ENCODE measurements at places on chromosomes 16 and 17.

GRCh38 chr17:74671031-74671771 is 41.5 kb downstream of the CD300LF start:
- DNase-seq = peak; percentile 48

DNA sequence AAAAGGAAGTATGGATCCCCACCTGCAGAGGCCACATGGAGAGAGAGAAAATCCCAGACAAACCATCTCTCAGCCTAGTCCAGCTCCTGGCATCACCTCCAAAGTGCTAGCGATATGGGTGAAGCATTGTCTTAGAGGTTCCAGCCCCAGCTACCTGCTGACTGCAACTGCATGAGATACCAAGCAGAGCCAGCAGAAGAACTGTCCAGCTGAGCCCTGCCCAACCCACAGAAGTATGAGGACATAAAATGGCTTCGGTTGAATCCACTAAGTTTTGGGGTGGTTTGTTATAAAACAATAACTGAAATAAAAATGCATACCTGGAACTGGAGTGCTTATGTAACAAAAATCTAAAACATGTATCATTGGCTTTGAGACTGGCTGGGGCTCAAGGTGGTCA is 20.4 kb upstream of the SLFN5 start:
- DNase-seq = no peak

- no peak for DNase-seq
Measured at GRCh38 chr17:6862825-6863224, 31.3 kb upstream of the TEKT1 start.

- peak; percentile 66 for DNase-seq
Measured at GRCh38 chr17:45311760-45312476, 4.9 kb downstream of the MAP3K14 start.

DNA sequence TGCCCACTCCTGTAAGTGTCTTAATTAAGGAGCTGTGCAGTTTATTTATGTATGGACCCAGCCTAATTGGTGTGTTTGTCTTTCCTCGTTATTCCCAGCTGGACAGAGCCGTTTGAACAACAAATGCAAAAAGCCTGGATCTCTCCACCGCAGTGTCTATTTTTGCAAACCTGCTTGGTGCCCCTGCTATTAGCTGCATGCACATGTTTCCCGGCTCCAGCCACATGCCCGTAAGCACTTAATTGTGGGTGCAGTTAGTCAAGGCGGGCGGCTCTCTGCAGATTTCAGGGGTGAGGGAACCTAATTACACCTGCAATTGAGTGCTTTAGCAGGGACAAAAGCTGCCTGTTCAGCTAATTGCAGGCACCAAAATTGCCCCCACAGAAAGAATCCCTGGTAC is 74.0 kb upstream of the GSE1 start:
- no peak for DNase-seq

DNA sequence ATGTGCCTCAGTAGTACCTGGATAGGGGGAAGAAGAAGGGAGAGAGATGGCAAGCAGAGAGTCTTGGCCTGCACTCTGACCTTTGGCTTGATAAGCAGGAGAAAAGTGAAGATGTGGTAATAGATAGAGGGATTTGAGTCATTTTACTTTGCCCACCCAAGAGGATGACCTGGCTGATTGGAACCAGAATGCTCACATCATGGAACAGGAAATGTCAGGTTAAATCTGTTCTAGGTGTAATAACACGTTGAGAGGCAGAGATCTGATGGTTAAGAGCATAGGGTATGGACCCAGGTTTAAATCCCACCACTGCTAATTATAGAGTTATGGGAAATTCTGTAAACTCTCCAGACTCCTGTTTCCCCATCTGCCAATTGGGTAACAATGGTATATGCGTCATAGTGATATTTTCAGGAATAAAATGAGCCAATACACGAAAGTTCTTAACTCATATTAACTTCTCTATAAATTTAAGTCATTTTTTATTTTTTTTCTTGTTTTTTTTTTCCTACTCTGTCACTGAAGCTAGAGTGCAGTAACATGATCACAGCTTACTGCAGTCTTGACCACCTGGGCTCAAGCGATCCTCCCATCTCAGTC is 8.1 kb upstream of the CCL18 start:
- DNase-seq = no peak

DNA sequence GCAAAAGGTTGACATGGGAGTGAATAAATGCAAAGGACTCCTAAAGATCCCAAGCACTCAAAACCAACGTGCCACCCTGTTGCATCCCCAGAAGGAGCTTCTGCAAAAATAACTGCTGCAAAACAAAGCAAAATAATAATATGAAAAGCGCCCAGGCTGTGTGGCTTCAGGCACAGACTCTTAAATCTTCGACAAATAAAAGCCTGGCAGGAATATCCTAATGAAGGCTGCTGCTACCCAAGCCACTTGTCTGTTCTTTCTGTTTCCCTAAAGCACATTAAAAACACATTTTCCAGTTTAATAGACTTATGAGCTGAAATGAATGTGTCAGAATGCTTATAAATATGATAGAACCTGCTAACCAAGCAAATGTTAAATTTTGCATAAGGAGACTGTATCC is 154.0 kb downstream of the SLC39A11 start:
- DNase-seq = no peak

- DNase-seq = no peak
Measured at GRCh38 chr16:21084631-21085225, 65.9 kb downstream of the DNAH3 start.

- DNase-seq = no peak
Measured at GRCh38 chr17:81494626-81495377, 17.8 kb downstream of the ACTG1 start.

GRCh38 chr17:11109106-11109505 is 131.9 kb upstream of the SHISA6 start:
- DNase-seq = no peak

GRCh38 chr16:72924927-72925630 is 122.8 kb downstream of the ZFHX3 start:
- no peak for DNase-seq

DNA sequence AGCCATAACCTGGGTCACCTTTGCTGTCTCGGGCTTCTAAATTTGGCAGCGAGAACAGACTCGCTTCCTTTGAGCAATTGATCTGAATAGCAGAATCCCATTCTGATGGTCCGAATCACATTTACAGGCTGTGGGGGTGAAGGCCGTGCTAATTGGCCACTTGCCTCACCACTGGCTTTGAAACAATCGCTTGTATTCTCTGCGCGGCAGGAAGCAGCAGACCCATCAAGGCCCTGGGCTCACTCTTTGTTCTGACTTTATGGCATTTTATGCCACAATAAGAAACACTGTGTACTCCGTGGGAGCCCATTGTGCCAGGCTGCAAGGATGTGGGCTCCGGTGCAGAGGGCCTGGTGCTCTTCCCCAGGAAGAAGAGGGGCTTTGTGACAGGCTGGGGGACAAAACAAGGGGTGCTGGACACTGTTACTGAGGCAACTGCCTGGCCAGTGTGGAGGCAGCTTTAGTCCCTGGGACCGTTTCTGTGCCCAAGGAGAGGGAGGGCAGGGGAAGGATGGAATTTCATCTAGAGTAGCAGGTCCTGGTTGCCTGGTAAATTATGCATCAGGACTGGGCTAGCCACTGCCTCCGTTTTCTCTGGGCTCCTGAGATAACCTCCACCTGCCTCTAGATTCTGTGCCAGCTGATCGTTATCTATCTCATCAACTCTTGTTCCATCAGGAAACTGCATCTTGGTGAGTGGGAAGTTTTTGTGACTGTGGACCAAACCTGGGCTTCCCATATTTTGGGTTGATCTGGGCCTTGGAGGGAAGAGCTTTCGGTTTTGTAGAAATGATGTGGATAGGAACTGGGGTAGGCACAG is 78.5 kb downstream of the MRC2 start:
- DNase-seq = no peak

GRCh38 chr17:73586921-73587602 is 57.2 kb downstream of the SDK2 start:
- DNase-seq = no peak

GRCh38 chr17:80647746-80648145 is 103.1 kb downstream of the RPTOR start:
- DNase-seq = no peak

GRCh38 chr16:66274335-66275110 is 92.0 kb upstream of the CDH5 start:
- DNase-seq = no peak

DNA sequence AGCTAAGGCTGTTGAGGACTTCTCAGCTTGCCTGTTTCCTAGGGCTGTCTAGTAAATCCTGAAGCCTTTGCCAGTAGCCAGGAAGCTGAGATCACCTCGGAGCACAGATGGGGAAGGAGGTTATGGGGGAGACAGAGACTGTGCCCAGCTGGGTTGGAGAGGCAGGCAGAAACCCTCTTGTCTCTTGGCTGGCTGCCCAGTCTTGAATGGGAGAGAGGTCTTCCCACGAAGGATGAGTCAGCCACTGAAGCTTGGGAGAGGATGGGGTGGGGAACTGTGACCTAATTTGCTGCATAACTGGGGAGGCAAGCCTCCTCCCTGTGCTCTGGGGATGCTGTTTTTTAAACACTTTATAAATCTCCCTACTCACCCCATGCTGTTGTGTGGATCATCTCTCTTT is 69.8 kb downstream of the SHISA9 start:
- DNase-seq = no peak

- DNase-seq = no peak
Measured at GRCh38 chr16:19861133-19861532, 23.5 kb downstream of the GPRC5B start.

GRCh38 chr17:28065706-28066105 is 23.2 kb downstream of the NLK start:
- no peak for DNase-seq

DNA sequence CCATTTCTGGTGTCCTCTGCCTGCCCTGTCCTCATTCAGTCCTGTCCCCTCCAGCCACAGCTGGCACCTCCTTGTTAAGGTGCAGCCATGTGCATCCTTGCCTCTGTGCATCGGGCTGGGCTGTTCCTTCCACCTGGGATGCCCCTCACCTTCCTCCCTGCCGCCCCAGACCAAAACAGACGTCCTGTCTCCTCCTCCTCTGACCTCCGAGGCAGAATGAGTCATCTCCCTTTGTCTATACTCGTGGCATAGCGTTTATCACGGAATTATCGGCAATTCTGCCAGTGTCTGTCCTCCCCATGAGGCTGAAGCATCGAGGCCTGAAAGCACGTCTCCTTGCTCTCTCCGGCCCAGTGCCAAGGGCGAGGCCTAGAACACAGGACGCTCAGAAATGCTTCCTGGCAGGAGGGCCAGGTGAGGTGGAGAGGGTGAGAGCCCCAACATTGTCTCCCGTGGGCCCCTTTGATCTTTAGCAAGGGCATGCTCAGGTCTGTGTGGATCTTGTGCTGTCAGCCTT is 4.6 kb downstream of the RAI1 start:
- no peak for DNase-seq

DNA sequence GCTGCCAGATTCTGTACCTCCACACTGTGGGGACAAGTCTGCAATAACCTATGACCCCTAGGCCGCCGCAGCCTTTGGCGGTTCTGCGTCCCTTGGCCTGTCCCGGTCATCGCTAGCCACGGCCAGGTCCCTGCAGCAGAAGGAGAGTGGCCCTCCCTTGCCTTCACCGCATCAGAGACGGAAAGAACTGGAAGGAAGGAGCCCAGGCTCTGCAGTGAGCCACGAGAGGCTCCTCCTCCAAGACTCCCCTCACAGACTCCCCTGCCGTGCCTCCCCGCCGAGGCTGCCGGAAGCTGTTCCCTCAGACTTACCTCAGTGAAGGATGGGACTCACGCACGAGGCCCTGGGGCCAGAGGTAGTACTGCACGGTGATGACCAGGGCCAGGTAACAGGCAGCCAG is 11.0 kb downstream of the SLC38A8 start:
- no peak for DNase-seq

- DNase-seq = no peak
Measured at GRCh38 chr16:15808071-15808470, 48.8 kb downstream of the MYH11 start.

GRCh38 chr16:12519986-12520385 is 283.7 kb downstream of the CPPED1 start:
- DNase-seq = no peak

- DNase-seq = no peak
Measured at GRCh38 chr17:5135726-5136579, 20.1 kb downstream of the USP6 start.

DNA sequence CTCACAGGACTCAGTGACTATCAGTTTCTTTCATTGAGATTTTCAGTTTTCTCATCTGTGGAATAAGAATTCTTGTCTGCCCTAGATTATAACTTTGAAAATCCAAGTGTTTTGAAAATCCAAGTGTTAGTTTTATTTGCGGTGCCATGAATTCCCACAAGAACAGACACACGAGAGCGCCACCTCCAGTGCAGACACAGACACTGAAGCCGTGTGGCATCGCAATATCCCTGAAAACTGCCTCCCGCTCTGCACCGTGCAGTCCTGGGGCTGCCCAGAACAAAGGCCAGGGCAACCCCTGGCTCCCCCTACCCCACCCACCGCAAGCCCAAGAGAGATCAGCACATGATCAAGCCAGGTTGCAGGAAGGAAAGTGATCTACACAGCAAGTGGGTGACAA is 229.5 kb upstream of the ASIC2 start:
- no peak for DNase-seq

GRCh38 chr17:20992987-20993862 is 49.6 kb downstream of the USP22 start:
- peak; percentile 15 for DNase-seq

DNA sequence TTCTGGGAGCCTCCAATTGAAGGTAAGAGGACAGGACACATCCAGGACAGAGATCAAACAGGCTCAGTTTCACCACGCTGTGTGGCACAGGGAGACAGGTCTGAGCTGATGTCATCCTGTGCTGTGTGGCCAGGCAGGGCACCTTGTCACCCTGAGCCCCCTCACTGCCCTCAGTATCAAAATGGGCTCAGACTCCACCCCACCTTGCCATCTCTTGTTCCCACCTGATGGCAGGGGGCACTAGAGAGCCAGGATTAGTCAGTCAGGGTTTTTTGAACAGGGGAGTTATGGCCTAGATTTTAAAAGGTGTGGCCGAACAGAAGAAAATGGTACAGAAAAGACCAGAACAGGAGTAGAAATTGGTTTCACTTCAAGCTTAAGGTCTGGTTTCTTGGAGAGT is 2.6 kb downstream of the KAT2A start:
- no peak for DNase-seq

GRCh38 chr17:70169709-70170597 is 621 bp downstream of the KCNJ2 start:
- no peak for DNase-seq

GRCh38 chr16:78606545-78606944 is 507.1 kb downstream of the WWOX start:
- DNase-seq = no peak

GRCh38 chr16:118857-119256 is 19.6 kb downstream of the NPRL3 start:
- DNase-seq = no peak

GRCh38 chr17:46783031-46783593 is 35.4 kb downstream of the WNT3 start:
- DNase-seq = no peak

DNA sequence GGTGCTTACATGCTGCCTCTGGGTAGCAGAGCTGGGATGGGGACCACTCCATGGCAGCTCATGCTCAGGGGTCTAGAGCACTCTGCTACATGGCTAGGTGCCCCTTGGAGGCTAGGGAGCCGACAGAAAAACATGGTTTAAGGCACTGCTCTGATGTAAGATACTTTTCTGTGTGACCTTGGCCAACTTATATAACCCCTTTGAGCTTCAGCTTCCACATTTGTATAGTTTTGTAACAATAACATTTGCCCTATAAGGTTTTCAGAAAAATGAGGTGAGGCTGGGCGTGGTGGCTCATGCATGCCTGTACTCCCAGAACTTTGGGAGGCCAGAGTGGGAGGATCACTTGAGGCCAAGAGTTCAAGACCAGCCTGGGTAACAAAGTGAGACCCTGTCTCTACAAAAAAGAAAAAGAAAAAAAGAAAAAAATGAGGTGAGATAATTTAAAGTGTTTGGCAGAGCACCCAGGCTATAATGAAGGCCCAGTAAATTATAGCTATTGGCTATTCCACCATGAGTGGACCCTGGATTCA is 3.2 kb downstream of the CES4A start:
- DNase-seq = no peak
